HS-5 (cell line): ENCODE measurements at places on chromosomes 6 and 20.
A peak's percentile ranks its signal among the peaks of the same experiment; 100 is the strongest.

DNA sequence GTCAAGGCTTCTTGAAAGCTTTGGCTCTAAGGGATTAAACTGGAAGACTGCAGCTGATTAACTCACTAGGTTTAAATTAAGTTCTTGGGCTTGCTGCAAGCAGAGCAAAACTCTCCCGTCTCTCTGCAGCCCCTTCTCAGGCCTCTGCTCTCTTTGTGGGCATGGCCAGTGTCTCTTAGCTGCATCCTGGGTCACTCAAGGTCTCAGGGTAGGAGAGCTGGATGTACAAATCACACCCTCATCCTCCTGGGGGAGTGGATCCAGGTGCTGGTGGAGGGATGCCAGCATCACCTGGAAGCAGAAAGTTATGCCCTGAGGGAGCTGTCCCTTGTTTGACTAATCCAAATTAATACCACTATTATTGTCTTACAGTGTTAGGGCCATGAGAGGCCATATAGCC is 35.8 kb downstream of the GCM1 start:
- no peak for DNase-seq

- no peak for DNase-seq
These were observed 345.2 kb upstream of the RSPO3 start for GRCh38 chr6:126773112-126773805.

- DNase-seq = no peak
These were observed 744 bp upstream of the FOXO3 start for GRCh38 chr6:108559884-108560462.

- peak; percentile 52 for DNase-seq
These were observed 235.3 kb upstream of the NRSN1 start for GRCh38 chr6:23890543-23891227.

- no peak for DNase-seq
These were observed 264.6 kb downstream of the QKI start for GRCh38 chr6:163679012-163679660.

DNA sequence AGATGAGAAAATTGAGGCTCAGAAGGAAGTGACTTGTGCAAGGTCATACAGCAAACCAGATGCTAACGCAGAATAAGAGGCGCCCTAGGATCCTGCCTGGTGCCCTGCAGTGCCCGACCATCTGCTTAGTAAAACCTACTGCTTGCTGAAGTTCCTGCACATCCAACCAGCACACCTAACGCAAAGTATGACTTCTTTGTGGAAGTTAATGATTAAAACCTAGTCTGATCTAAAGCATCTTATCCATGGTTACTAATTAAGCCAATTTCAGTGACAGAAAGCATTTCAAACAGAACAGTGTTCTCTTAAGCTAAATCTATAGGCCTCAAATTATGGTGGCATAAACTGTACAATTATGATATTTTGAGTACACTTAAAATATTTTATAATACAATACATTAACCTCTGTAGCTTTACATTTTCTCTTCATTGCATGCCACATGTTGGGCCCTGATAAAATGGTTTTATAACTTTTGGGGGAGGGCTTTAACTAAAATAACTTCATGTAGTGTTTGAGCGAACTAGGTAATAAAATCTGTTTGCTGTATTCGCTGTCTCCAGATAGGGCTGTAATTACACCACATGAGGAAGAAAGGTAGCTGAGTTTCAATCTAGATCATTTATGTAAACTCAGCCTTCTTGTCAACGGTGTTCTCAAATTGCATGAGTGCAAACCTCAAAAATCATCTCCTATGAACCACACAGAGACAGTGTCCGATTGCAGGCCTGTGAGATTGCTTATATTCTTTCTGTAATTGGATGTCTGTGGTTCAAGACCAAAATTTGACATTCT is 37.5 kb upstream of the BEND3 start:
- no peak for DNase-seq

DNA sequence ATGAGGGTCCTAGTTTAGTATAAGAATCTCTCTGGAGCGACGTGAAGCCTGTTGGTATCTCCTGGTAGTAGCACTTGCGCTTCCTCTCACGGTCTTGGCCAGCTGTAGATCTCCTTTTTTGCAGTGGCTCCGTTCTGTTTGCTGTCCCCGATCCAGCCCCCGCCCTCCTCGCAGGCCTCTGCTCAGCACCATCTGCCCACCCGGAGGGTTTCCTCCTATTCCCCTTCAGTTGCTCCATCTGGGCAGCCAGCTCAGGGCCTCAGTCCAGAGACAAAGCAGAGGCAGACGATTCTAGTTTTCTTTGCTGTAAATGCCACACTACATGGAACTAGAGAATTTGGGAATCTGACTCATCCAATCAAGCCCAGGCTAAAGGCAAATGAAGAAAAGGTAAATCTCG is 126.6 kb downstream of the TIAM2 start:
- DNase-seq = no peak

GRCh38 chr6:78810146-78810545 is 57.2 kb upstream of the IRAK1BP1 start:
- peak; percentile 8 for DNase-seq

- DNase-seq = no peak
These were observed 10.2 kb downstream of the ADA start for GRCh38 chr20:44641325-44641724.

- DNase-seq = no peak
These were observed 37.9 kb upstream of the MAS1 start for GRCh38 chr6:159852877-159853276.

DNA sequence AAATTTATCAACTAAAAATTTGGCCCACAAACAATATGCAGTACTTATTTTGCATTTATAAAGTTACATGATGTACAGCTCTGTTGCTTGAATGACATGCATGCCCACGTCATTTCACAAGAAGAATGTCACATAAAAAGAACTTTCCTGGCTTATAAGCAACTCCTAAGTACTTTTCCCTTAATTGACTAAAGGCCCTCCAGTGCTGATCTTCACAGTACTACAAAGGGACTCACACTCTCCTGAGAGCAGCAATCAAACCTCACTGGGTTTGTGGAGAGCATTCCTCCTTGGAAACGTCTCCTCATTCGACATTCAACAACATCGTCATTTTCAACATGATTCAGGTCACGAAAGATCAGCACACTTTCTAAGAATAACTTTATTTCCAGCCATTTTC is 111.1 kb downstream of the IPCEF1 start:
- no peak for DNase-seq

- DNase-seq = no peak
These were observed 207.6 kb downstream of the OGFRL1 start for GRCh38 chr6:71496018-71496721.

DNA sequence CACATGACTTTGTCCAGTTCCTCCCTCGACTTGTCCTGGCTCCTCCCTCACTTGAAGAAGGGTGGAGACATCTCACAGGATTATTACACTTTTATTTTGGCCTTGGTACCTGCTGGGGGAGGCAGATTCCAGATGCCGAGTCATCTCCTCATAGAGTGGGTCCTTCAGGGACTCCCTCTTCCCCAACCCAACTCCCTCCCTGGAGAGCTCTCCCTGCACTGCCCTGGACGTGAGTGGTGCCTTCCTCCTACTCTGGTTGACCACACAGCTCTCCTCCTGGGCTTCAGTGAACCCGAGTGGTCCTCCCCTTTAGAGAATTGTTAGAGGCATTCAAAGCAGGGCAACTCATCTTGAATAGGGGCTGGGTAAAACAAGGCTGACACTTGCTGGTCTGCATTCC is 40.9 kb upstream of the MC3R start:
- no peak for DNase-seq

DNA sequence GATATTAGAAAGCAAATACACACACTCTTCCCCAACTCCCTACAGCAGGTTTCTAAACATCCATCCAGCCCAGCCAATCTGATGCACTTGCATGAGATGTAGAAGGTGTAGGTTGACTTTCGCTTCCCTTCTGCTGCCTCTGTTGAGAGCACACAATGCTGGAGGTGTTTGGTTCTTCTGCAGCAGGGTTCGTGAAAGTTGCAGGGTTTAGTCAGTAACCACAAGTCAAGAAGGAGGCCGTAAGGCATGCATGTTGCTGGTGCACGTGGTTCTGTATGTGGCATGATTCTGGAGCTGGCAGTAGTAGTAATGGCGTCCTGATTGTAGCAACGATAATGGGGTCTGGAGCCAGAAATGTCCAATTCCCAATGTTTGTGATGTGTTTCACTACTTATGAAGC is 53.0 kb downstream of the DEK start:
- no peak for DNase-seq

DNA sequence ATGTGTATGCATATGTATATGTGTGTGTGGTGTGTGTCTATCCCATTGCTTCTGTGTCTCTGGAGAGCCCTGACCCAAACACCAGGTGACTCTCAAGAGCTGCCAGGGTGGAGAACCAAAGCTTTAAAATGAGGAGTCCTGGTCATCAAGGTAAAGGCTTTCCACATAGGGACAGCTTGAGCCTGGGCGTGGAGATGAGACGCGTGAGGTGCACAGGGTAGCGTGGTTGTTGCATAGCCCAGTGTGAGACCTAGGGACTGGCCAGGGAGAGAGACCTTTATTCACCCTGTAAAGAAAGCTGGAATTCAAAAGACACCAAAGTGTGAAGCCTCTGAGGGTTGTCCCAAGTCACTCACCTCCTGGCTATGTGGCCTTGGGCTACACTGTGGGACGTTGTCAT is 149.1 kb downstream of the SYCP2 start:
- no peak for DNase-seq
